ENCODE measurements at places on chromosomes 2 and 18.

DNA sequence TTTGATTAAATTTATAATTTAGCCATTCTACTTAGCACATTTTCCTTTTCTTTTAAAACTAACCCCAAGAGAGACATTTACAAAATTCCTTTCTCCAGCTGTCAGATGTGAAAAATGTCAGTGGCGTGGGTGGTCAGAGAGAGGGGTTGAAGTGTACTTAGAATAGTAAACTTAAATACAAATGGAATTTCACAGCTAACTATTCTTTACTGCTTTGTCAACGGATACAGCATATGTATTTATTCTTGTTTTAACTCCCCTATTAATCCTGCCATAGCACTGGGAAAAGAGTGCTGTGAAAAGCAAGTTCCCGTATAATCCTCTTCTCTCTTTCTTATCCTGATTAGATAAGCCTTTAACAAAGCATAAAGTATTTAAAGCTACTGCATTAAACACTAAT, 191.4 kb upstream of the CHAC2 start:
- no peak for DNase-seq

DNA sequence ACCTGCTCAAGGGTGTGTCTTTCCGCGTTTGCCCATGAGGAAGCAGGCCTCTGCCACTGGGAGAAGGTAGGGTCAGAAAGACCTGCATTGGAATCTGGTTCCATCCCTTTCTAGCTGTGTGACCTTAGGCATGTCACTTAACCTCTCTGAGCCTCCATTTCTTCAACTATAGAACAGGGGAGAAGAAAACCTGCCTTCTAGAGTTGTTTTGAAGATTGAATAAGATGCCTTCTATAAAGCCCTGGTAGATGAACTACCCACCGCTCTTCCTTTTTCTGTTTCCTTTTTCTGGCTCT, 507 bp downstream of the NAT8 start:
- no peak for DNase-seq

- no peak for DNase-seq
These were observed 188.7 kb upstream of the SATB2 start for GRCh38 chr2:199646439-199646838.

DNA sequence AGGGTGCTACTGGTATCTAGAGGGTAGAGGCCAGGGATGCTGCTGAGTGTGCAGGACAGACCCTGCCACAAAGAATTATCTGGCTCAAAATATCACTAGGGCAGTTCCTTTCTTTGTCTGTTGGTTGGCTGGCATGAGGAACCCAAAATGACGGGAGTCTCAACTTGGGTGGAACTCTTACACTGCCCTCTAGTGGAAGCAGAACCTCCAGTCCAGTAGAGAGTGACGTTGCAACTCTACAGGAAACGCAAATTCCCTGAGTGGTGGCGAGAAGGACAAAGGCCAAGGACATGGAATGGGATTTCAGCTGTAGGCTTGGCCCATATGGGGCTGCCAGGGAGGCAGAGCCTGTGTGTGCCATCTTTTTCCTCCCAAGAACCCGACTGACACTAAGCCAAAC, 47.1 kb downstream of the COPS8 start:
- DNase-seq = no peak

- no peak for DNase-seq
These were observed 372.2 kb downstream of the NYAP2 start for GRCh38 chr2:225771701-225772100.

DNA sequence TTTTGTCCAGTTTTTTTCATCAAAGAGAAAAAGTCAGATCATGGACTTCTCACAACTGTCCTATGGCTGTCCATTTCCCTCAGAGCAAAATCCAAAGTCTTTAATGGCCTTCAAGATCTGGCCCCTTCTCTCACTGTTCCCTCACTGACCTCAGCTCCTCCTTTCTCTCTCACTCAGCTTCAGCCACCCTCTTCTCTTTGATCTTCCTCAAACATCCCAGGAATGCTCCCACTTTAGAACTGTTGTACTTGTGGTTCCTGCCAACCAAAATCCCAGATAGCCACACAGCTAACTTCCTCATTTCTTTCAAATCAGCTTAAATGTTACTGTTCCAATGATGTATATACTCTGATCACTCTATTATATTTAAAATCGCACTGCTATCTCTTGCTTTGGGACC, 82.9 kb downstream of the NUP35 start:
- peak; percentile 2 for DNase-seq

DNA sequence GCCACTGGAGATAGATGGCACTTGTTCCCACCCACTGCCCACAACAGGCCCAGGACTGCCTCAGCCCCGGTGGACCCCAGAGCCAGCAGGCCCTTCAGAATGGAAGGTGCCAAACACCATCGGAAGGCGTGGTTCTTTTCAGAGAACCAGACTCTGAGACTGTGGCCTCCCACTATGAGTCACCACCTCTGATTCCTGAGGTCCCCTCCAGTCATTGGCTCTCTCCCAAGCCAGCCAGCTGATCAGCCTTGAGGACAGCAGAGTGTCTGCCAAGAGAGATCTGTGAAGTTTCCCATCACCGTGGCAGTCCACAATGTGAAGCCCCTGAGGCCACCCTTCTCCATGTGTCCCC, 10.4 kb upstream of the MAP3K2 start:
- peak; percentile 94 for DNase-seq

GRCh38 chr2:225008179-225008856, 34.0 kb downstream of the DOCK10 start:
- no peak for DNase-seq

DNA sequence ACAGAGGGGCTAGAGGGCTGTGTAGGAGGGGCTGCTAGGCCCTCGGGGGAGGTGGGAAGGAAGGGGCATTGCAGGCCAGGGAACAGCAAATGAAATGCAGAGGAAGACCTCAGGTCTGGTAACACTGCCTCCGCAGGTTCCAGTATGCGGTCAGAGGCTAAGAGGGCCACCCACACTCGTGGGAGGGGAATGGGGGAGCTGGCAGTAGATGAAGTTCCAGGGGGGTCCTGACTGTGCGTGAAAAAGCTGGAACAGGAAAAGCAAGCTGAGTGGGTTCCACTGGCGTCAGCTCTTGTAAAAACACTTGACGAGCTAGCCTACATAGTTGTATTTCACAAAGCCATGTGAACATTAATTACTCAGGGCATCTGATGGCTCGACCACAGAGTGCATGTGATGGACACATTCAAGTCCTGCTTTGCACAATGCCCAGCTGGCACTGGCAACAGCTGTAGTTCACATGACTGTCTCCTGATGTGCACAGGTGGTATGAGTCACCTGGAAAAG, 29.0 kb upstream of the PTPN4 start:
- no peak for DNase-seq

- DNase-seq = no peak
These were observed 50.2 kb upstream of the GALNT3 start for GRCh38 chr2:165844216-165844615.

GRCh38 chr18:48050176-48050575, 119.7 kb upstream of the SMAD2 start:
- DNase-seq = no peak

- DNase-seq = no peak
These were observed 57.4 kb downstream of the PPP1R1C start for GRCh38 chr2:182043021-182043420.

DNA sequence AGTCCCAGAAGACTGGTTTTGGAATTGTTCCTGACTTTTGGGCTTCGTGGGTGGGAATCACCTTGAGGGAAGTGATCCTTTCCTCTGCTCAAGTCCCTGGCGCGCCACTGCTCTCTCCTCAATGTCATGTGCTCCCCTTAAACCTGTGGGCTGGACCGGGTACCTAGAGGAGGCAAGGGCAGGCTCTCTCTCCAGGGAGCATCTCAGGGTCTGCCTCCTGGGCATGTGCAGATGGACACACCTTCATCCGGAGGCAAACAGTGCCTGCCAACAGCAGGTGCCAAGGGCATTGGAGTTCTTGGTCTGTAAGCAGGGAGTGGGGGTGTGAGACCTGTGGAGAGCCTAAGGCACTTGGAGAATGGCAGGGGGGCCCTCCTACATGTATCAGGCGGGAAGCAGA, 142.6 kb downstream of the INHBB start:
- no peak for DNase-seq

GRCh38 chr2:43853141-43854081, 14.6 kb downstream of the ABCG8 start:
- DNase-seq = no peak

- no peak for DNase-seq
These were observed 101.7 kb upstream of the MSH2 start for GRCh38 chr2:47301277-47301618.

- no peak for DNase-seq
These were observed 258.8 kb downstream of the GPD2 start for GRCh38 chr2:156695020-156695419.

GRCh38 chr2:75607988-75608683, 38.4 kb upstream of the MRPL19 start:
- DNase-seq = peak; percentile 71

DNA sequence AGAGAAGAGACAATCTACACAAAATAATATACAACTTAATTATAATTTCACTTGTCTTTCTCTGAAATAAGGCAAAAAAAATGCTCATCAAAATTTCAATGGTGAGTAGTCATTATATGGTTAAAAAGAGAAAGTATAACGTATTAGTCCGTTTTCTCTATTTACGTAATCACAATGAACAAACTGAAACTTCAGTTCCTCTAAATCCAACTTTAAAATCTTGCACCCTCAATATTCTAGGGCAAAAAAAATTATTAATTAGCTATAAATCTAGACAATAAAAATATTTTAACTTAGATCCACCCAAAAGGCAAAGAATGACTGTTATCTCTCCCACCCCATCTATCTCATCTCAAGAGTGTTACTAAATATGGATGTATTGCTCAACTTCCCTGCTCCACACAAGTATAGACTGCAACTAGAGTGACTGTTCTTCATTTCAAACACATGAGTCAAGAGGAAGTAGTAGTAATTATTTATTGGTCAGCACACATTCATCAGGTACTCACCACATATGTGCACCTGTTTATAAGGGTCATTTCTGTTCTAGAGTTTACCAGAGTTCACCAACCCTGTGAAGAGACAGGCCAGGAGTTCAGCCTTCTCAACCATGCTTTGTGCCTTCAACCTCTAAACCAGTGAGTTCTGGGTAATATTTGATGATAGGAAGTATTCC, 36.4 kb downstream of the STK39 start:
- peak; percentile 51 for DNase-seq

GRCh38 chr18:13246591-13246990, 28.0 kb downstream of the LDLRAD4 start:
- DNase-seq = no peak

DNA sequence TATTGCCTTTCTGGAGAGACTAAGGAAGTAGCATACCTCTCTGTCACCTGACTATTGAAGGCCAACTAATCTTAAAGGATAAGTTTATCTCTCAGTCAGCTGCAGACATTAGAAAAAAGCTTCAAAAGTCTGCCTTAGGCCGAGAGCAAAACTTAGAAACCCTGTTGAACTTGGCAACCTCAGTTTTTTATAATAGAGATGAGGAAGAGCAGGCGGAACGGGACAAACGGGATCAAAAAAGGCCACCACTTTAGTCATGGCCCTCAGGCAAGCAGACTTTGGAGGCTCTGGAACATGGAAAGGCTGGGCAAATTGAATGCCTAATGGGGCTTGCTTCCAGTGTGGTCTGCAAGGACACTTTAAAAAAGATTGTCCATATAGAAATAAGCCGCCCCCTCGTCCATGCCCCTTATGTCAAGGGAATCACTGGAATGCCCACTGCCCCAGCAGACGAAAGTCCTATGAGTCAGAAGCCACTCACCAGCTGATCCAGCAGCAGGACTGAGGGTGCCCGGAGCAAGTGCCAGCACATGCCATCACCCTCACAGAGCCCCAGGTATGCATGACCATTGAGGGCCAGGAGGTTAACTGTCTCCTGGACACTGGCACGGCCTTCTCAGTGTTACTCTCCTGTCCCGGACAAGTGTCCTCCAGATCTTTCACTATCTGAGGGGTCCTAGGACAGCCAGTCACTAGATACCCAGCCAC, 61.5 kb upstream of the FAM98A start:
- DNase-seq = no peak

GRCh38 chr18:10351219-10351818, 103.1 kb upstream of the APCDD1 start:
- DNase-seq = no peak

GRCh38 chr2:27651056-27651455, 12.4 kb downstream of the SUPT7L start:
- DNase-seq = no peak

GRCh38 chr2:178498137-178498536, 17.9 kb downstream of the PLEKHA3 start:
- no peak for DNase-seq

- DNase-seq = no peak
These were observed 158.3 kb downstream of the EML6 start for GRCh38 chr2:54881759-54882158.

GRCh38 chr2:230828272-230828961, 36.3 kb upstream of the ITM2C start:
- no peak for DNase-seq

DNA sequence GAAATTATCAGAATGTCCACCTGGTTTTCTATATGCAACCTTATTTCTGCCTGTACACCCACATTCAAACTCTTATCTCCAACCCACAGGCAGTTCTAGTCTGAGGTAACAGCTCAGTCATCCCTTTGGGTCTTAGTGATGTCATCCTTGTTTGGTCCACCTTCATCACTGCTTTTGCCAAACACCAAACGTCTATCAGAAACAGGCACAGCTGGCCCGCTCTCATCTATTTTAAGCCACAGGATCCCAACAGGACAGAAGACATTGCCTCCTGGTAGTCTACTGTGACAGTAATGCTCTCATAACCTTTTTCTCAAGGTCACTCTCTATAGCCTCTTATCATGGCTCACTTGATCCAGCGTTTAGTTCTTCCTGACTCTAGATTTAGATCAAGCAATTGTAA, 99.0 kb upstream of the CHAC2 start:
- no peak for DNase-seq

GRCh38 chr2:68283419-68283812, 31.1 kb upstream of the PPP3R1 start:
- DNase-seq = no peak

GRCh38 chr2:30394096-30394495, 53.0 kb upstream of the LCLAT1 start:
- no peak for DNase-seq

GRCh38 chr18:32530947-32531651, 60.4 kb upstream of the GAREM1 start:
- DNase-seq = peak; percentile 13

DNA sequence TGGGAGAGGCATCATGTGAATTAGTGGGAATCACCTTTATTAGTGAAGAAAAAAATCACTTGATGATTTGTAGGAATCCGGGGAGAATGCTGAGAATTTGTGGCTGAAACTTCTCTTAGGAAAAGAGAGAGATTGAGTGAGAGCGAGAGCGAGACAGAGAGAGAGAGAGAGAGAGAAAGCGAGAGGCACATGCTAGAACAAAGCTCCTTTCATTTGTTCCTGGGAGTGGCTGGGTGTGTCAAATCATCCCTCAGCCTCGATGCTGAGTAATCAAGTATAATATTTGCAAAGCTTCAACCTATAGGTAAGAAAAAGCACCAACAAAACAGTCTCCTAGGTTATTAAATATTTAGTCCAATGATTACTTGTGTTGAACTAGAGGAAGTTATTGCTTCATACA, 4.4 kb upstream of the SERPINB5 start:
- DNase-seq = peak; percentile 37

DNA sequence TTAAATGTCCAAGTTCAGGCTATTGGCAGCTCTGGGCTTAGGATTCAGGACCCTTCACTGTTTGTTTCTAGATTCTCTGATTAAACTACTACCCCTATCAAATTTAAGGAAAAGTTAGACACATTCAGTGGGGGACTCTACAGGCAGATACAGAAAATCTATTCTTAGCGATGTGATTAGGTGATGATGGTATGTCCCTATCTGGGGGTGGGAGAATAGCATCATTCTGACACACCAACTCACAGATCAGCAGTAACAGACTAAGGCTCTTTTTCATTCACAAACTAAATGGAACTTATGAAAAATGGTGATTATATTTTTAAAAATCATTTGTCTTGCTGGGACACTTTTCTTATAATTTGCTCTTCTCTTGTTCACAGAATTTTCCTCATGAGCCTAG, 232.9 kb upstream of the CDH2 start:
- no peak for DNase-seq
